HuH-7 (cell line): ENCODE measurements at places on chromosomes 5 and 9.

DNA sequence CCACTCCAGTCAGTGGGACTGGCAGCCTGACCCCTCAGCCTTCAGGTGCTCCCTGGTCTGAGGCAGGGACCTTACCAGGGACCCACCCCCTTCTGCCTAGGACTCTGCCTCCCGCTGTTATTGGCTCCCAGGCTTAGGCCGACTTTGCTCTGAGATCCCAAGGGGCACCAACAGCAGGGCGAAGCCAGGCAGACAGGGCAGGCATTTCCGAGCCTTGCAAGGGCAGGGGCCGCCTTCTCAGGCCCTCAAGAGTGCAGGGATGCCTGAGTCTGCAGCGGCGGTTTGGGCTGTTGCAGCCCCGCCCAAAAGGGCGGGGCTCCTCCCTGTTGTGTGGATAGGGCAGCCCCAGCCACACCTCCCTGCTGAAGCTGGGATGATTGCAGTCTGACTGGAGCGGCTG, 644.6 kb downstream of the PRR16 start:
- peak; percentile 13 for DNase-seq

DNA sequence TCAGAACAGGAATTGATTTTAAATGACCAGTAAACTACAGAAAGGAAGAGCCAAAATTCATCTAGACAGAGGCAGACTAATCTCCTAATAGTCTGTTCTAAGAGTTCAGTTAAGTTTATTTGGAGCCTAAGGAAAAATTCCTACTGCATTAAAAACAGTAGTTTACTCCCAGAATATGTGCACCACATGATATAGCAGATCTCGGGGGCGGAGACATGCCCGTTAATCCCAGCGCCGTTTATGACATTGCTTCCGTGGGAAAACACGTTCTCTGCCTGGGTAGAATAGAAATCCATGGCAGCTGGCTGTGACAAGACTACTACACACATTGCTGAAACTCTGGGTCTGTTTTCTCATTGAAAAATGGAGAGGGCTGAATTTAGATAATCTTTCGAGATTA, 11.4 kb downstream of the HABP4 start:
- no peak for DNase-seq

GRCh38 chr5:135255461-135256178, 143.4 kb downstream of the MACROH2A1 start:
- DNase-seq: no peak

DNA sequence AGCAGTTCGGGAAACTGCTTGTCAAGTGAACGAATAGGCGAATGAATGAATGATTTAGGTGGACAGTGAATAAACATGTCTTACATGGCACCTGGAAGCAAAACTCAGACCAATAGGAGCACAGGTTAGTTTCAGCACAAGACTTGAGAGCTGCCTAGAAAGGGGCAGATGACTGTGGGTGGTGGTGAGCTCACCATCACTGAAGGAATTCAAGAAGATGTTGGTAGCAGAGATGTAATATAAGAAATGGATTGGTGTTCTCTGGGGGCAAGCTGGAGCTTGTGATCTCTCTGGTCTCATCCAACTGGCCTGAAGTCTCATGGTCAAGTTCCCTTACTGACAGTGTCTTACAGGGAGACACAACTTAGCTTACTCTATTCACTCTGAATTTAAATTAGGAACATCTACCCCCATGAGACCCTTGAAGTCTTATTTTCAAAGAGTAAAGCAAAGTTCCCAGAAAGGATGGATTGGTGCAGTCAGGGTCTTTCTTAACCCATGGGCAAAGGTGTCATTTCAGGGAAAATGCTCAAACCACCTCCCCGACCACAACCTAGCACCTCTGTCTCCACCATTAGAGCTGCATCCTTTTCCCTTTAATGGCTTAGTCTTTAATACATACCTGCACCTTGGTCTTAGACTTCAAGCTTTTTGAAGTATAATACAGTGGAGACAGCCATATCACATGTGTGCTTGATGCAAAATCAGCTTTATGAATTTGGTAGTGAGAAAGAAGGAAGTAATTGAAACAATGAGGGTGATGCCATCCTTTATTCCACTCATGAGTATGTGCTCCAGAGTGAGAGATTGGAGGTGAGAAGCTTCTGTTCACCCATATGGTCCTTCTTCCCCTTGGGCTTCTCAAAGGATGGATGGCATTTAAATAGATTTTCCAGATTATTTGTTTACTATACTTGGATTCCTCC, 5.1 kb downstream of the LCP2 start:
- DNase-seq: no peak

- no peak for DNase-seq
These were observed 73.8 kb downstream of the SNCAIP start for GRCh38 chr5:122385808-122386207.

- no peak for DNase-seq
These were observed 163.6 kb upstream of the RORB start for GRCh38 chr9:74333384-74334032.

DNA sequence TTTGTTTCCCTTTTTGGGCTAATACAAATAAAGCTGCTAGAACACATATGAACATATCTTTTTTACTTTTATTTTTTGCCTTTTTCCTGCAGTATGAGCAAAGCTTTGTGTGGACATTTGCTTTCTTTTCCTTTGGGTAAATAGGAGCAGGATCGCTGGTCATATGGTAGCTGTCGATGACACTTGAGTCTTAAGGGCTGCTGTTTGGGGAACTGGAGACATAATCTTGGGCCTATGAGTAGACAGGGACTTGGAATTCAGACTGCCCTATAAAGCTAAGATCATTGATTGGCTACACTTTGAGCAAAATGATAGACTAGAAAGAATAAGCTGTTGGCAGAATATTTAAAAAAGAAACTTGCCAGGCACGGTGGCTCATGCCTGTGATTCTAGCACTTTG, 60.9 kb upstream of the ABL1 start:
- no peak for DNase-seq

- DNase-seq: no peak
These were observed 92.8 kb downstream of the CAVIN4 start for GRCh38 chr9:100670719-100671118.
